CD8-positive, alpha-beta T cell (primary cell): ENCODE measurements at places on chromosomes 1 and 21.
A peak's percentile ranks its signal among the peaks of the same experiment; 100 is the strongest.

DNA sequence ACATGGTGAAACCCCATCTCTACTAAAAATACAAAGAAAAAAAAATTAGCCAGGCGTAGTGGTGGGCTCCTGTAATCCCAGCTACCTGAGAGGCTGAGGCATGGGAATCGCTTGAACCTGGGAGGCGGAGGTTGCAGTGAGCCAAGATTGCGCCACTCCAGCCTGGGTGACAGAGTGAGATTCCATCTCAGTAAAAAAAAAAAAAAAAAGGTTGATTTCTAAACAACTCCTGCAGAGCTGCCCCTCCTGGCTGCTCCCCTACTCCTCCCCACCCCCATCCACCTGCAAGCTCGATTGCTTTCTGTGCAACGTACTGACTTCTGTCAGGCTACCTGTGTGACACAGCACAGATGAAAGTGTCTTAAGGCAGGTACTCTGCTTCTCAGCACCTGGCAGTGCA is 13.3 kb downstream of the ETV3L start:
- DNase-seq: no peak

GRCh38 chr1:15431571-15431948 is 6.7 kb upstream of the CTRC start:
- no peak for DNase-seq

GRCh38 chr1:248757784-248758195 is 2.2 kb upstream of the LYPD8 start:
- DNase-seq: no peak

DNA sequence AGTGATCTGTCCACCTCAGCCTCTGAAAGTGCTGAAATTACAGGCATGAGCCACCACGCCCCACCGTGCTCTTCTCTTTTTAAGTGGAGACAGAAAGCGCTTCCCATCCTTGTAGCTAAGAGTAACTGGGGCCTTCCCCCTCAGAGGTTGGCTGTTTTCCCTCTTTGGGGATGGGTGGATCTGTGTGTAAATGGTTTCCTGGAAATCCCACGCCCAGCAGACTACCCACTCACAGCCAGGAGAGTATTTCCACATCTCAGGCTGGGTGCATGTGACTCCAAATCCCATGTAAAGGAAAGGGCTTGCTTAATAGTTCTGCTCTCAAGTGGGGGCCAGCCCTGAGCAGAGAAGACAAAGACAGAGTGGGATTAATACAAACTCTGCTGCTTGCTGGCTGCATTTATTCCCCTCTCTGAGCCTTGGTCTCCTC is 19.6 kb upstream of the TCEA3 start:
- DNase-seq: no peak

GRCh38 chr1:89525169-89525855 is 683 bp downstream of the LRRC8B start:
- DNase-seq: peak; percentile 42

DNA sequence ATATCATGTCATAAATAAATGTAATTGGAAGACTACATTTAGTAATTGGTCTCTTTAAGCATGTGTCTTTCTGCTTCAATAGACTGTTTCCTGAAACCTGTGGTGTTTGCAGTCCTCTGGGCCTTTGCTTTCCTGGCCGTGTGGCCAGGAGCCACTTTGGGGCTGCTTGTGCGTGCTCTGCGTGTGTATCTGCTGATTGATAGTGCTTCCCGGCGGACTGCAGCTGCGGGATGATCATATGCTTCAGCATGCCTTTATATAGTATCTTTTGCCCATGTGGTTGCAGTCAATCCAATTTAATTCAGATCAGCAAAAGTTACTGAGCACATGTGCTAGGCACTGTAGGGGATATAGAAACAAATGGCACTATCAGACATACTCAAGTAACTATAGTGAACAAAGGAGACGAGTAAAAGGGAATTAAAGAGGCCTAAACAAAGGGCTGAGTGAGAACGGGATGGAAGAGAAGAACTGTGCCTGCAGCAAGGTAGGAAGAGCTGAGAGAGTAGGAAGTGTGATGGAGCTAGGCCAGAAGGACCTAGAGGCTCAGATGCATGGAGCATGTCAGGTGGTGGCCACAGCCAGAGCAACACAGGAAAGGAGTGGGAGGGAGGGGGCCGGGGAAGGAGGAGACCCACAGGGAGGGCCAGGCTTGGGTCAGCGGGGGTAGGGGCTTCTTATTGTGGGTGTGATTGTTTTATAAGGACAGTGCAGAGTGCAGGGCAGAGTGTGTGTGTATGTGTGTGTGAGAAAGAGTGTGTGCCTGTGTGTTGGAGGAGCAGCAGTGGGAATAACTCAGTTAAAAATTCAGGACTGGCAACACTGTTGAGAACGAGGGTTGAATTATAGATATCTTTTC is 27.2 kb upstream of the TTF2 start:
- DNase-seq: no peak

DNA sequence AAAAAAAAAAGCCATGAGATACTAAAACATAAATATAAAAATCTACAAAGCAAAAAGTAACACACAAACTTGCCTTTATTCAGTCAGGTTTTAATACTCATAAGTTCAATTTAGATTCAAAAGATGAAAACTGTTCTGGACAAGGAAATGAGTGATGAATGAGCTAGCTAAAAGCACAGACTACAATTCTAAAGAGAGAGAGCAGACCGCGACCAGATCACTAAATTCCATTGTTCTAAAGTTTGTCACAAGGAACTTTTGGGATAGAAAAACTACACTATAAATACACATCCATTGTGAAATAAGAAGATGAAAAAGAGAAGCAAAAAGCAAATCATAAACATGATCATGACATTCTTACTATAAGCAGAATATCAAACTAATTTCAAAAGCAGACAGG is 1.7 kb downstream of the ODF2L start:
- no peak for DNase-seq

GRCh38 chr1:37840711-37841110 is 18.7 kb downstream of the MTF1 start:
- no peak for DNase-seq

DNA sequence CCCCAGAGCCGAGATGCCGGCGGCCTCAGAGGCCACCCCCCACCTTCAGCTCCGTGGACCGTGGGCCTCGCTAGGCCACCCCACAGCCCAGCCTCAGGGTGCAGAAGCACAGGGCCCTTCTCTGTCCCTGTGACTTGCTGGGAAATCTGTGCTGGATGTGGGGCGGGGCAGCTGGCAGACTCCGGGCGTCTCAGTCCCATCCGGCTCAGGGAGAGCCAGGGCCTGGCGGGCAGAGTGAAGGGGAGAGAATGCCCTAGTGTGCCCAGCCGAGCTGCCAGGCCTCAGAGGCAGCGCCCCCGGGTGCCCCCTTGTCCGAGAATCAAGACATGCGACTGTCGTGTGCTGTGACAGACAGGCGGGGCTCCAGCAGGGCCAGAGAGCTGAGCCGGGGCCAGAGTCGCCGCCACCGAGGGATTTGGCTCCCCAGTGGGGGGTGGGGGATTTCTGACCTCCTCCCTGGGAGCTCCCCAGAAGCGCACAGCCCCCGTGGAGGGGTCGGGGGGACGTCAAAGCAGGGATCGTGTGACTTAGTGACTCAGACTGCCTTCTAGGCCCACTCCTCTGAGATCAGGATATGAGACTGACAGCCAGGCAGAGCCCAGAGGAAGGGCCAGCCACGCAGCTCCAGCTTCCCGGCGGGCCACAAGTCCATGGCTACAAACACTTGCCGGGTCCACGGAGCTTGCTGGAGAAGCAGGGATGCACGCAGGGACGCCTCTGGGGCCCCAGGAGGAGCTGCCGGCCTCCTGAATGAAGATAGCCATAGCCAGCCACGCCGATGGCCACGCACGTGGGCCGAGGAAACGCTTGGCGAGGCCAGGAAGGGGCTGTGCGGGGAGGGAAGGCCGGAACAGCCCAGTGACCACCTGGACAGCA is 11.9 kb downstream of the COL6A1 start:
- no peak for DNase-seq

- no peak for DNase-seq
Measured at GRCh38 chr1:247362153-247362552, 30.5 kb upstream of the ZNF496 start.

DNA sequence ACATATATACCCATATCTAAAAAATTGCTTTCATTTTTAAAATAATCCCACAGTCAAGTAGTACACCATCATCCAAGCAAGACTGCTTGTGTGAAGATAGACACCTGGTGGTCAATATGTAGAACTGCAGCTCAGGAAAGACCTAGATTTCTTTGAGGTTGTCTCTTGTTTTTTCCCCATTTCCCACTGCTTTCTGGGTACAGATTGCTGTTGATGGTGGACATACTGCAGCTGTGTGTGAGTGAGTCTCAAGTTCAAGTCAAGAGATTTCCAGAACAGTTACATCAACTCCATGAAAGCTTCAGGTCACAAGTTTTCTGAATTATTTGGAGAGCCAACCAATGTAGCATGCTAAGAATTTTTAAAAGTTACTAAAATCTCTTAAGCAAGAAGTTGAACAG is 306.4 kb downstream of the DUSP10 start:
- peak; percentile 36 for DNase-seq

- no peak for DNase-seq
Measured at GRCh38 chr1:207799989-207800648, 48.3 kb downstream of the CD46 start.

GRCh38 chr1:220426989-220427388 is 100.9 kb upstream of the MARK1 start:
- DNase-seq: no peak

- DNase-seq: no peak
Measured at GRCh38 chr21:43936247-43936967, 71.4 kb downstream of the AGPAT3 start.

- no peak for DNase-seq
Measured at GRCh38 chr1:228036701-228037231, 30.0 kb downstream of the WNT3A start.

DNA sequence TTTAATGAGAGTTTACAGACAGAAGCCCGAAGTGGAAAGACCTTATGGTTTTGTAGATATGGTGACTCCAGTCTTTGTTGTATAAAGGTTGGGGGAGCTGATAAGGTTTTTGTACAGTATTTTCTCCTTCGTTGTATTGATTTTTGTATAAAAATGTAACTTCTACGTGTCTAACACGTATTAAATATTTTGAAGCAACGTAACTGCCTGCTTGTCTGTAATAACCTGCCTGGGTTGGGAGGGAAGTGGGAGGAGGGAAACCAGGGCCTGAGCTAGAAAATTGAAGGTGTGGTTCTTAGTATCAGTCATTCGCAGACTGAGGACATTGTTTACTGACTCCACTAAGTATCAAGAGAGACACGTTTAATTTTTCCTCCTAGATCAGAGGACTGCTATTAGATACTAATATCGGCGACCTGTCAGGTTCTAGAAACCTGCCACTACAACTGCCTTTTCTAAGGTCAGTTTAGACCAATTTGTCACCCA is 2.2 kb downstream of the IER5 start:
- peak; percentile 70 for DNase-seq

GRCh38 chr1:2785631-2786328 is 15.7 kb downstream of the TTC34 start:
- DNase-seq: no peak

DNA sequence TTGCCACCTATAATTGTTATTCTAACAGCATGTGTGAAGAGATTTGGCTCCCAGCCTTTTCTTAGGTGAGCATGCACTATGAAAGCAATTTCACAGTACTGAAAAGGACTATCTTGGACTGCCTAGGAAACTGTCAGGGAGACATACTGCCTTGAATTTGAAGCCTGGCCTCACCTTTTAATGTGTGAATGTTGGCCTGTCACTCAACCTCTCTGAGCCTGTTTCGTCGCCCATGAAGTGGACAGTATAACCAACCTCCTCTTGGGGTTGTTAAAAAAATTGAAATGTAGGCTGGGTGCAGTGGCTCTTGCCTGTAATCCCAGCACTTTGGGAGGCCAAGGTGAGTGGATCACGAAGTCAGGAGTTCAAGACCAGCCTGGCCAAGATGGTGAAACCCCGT is 20.4 kb upstream of the POU2F1 start:
- no peak for DNase-seq

DNA sequence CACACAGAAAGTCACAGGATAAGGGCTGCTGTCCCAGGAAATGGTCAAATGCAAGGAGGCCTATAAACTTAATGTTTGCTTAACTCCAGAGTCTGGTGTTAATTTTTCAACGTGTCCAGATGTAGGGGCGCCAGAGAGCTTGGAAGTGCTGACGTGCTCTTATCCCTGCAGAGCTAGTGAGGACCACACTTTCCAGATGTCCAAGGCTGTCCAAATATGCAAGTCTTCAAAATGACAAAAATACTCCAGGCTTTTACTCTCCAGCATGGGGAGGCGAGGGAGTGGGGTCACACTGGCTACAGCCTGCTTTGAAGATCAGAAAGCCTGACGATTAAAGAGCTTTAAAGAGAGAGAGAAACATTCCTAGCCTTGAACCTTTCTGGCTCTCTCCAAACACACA is 57.6 kb downstream of the ABCA4 start:
- no peak for DNase-seq

- DNase-seq: no peak
Measured at GRCh38 chr1:248696261-248696660, 6.3 kb downstream of the OR14I1 start.

DNA sequence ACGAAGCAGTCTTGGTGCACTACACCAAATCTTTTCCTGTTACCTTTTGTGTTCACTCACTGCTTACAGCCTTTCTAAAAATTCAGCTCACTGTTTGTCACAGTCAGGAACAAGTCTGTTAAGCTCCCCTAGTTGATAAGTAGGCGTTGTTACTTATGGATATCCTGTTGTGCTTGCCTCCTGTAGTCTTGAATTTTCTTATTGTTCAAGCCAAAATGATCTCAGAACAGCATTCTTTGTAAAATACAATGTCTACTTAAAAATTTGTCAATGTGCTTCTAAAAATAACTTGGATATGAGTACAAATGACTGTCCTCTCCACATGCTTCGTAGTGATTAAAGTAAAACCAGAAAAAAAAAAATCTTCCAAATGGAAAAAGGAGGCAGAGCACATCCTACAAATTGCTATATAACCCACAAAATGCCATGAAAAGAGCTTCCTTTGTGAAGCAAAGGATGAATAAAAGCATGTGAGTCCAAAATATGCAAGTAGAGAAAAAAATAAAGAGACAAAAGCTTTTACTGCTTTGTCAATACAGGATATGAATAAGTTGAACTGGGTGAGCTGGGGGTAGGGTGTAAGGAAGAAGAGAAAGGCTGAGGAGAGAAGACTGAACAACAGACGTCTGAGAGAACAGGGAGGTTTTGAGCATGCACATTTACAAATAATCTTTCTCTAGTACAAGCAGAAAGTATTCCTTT is 228.9 kb upstream of the ADGRL4 start:
- DNase-seq: no peak

GRCh38 chr1:50522691-50523342 is 99.6 kb upstream of the DMRTA2 start:
- DNase-seq: no peak

DNA sequence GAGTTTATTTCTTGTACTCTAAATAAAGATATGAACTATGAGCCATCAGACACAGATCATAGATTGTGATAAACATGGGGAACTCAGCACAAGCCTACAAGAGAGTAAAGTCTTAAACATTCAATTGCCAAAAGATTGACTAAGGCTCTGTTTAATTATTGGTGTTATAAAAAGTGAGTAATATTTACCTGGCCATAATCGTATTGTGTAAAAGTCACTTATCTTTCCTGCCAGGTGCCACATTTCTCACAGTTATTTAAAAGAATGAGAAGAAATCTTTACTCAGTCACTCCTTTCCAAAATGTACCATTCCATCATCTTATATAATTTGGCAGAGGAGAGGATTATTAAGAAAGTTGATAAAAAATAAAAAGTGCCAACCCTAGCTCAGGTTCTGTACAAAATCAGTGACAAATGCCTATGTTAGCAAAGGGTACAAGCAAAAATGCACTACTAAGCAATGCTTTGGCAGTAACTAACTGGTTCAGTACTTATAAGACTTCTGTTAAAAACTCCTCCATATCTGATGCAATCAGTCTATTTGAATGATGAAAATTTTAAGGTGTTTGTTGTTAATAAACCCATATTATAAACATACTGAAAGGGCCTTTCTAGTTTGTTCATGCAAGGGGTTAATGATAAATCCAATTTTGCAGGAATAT is 5.8 kb upstream of the NR5A2 start:
- DNase-seq: no peak

- DNase-seq: no peak
Measured at GRCh38 chr1:56967900-56968832, 2.4 kb upstream of the C8B start.
